ENCODE measurements at places on chromosomes 7 and 10. TPM values are rescaled to one million over a fixed set of nuclear protein-coding genes. Genes with fewer than 3 reads are reported as not detected.

The FAM237B gene
- not detected for total RNA-seq

- no peak for DNase-seq
Measured at GRCh38 chr10:13617116-13617515, 30.4 kb downstream of the PRPF18 start.

DNA sequence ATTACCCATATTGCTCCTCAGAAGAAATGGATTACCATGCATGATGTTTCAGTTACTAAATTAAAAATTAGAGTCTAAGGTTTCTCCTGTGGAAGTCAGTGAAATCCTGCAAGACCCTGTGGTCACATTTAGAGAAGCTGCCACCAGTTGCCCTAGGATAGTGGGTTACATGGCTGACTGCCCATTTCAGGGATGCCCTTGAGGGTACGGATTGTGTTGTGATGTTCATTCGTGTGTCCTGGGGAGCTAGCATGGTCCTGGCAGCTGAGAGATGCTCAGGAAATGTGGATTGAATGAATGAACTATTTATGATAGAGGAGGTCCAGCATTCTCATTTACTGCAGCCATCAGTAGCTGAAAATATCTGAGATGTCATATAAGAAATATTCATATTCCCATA, 55.1 kb downstream of the TMEM178B start:
- DNase-seq, result no peak

DNA sequence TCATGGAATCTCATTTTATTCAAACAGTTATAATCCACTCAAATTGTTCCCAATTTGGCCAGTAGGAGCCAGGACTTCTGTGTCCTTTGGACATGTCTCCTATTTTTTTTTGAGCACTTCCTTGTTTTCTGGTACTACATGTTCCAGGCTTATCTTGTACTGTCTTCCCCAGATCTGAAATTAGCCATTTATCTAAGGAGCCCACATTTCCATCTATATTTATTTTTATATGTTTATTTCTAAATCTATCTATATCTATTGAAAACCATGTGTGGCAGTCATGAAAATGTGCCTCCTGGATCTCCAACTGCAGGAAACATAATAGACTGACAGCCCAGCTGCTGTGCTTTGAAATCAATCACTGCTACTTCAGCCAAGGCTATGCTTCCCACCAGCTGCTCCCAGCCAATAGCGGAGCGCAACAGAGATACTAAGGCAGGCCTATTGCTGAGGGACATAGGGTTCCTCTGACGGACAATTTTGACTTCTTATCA, 147.1 kb downstream of the LRRC4 start:
- DNase-seq, result no peak

- no peak for DNase-seq
Measured at GRCh38 chr10:84204122-84204521, 9.8 kb downstream of the CDHR1 start.

Data from cardiac septum (tissue), 1 donor.